ENCODE measurements at places on chromosomes 16 and 17.

DNA sequence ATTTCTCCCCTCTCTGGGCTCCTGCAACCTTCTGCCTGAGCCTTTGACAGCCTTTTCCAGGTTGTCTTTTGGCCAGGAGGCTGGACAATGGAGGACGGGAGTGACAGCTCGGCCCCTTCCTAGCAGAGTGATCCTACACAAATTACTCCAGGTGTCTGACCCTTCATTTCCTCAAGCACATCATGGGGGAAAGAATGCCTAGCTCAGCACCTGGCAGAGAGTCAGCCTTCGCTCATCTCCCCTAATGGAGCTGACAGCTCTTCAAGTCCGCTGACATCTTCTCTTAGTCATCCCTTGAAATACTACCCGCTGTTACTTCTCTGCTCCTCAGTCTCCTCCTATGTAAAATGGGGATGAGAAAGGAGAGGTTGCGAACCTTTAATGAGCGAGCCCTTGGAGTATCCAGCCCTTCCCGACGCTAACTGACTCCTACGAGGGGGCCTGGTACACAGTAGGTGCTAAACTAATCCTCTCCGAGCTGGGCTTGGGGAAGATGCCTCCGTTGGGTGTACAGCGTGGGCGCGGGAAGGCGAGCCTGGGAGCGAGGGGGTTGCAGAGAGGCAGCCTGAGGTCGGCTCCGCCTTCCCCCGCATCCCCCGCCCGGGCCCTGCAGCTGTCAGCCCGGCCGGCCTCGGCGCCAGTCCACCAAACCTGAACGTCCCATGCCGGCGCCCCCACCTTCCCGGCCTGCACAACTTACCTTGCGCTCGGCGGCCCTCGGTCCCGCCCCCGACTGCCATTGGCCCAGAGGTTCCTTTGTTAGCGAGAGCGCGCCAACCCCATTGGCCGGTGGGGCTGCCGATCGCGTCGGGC lies 480 bp upstream of the MPRIP start:
- DNase-seq, result peak; percentile 97

GRCh38 chr17:63701456-63701820 lies 1.5 kb upstream of the LIMD2 start:
- no peak for DNase-seq

DNA sequence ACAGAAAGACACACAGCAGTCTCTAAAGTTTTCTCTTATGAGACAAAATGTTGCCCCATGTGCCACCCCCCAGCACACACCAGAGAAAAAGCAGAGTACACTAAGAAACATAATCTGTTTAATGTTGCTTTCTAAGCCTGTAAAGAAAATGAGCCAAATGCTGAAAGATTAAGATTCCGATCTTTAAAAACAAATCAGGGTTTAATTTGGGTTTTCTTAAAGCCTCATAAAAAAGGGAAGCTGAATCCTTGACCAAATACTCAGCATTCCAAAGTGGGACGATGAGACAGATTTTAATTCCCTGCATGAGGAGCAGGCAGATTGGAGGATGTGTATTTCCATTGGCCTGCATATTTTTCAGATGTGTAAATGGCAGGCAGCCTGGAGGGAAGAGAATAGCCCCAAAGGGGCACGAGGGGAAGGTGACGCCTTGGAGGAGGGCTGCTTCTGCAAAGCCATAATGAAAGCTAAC lies 118.4 kb downstream of the COPRS start:
- DNase-seq, result no peak

- DNase-seq, result no peak
Observed at GRCh38 chr17:70544317-70544716, 375.0 kb downstream of the KCNJ2 start.

GRCh38 chr16:62294213-62294972 lies 258.2 kb upstream of the CDH8 start:
- DNase-seq, result no peak

DNA sequence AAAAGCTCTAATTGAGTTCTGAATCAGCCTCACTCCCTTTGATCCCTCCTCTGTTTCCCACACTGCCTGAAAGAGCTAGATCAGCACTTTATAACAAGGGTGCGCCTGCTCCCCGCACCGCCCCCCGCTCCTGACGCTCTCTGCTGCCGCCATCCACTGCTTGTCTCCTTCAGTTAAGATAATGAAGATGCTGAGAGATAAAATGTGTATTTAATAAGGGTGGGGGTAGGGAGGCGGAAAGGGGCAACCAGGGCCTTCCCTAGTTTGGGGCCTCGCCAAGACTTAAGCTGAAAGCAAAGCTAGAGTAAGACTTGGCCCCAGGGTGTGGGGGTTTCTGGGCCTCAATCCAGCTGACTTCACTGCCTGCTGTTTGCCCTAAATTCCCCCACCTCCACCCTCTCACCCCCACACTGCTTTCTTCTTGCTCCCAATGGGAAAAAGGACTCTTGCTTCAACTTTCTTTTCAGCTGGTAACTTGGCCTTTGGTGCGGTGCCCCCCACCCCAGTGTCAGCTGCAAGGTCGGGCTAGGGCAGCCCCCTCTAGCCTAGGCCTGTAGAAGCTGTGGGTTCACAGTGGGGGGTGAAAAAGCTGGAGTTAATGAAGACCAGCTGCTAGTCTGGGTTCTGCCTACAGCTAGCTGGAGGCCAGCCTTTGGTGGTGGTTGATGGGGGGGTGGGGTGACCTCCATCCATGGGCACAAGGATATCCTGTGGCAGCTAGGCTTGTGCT lies 1.8 kb upstream of the RARA start:
- DNase-seq, result no peak

GRCh38 chr16:1981398-1981836 lies at the start of gene NOXO1:
NOXO1 (minus strand) TSS chr16:1981469; CDS start chr16:1981179, 290 bp downstream.
- DNase-seq, result no peak

DNA sequence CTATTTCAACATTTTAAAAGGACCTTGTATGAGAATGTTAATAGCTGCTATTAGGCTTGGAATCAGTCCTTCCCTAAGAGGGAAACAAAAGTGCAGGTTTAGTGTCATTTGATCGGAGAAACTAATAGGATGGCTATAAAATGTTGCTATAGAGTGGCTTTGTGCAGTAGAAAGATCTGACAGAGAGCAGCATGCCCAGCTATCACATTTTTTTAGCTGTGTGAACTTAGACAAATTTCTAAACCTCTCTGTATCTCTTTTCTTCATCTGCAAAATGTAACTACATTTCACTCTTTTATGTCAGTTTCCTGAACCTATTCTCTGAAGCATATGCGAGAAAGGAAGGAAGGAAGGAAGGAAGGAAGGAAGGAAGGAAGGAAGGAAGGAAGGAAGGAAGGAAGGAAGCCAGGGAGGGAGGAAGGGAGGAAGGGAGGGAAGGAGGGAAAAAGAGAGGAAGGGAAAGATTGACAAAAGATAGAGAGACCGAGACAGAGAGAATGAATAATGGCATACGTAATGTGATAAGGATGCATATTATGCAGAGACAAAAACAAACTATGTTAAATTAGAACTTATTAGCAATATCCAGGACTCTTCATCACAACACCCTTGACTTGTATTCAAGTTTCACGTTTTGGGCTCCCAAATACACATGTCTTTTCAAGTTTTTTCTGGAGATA lies 52.6 kb upstream of the CDH8 start:
- no peak for DNase-seq

DNA sequence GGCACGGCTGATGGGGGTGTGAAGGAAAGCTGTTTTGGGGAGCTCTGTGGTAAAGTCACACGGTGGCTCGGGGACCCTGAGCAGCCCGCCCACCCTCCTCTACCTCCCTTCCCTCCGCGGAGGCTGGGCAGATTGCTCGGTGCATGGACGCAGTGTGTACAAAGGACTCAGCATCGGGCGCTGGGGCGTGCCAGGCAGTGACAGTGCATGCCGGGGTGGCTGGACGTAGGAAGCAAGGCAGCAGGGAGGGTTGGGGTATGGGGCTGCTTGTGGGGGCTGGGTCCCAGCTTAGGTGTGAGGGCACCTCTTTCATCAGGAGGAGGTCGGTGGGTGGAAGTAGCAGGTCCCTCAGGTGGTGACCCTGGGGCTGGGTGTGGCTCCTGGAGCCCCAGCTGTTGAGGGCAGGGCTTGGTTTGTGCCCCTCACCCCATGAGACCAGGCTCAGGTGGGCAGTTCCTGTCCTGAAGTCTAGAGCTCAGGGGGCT lies 159.9 kb upstream of the GSE1 start:
- DNase-seq, result no peak
